Stimulated activated CD8-positive, alpha-beta memory T cell treated with anti-CD3 and anti-CD28 coated beads, Interleukin-4, amount 100 ng/mL, for 4 hours (primary cell): ENCODE measurements at places on chromosomes 12 and 14.

DNA sequence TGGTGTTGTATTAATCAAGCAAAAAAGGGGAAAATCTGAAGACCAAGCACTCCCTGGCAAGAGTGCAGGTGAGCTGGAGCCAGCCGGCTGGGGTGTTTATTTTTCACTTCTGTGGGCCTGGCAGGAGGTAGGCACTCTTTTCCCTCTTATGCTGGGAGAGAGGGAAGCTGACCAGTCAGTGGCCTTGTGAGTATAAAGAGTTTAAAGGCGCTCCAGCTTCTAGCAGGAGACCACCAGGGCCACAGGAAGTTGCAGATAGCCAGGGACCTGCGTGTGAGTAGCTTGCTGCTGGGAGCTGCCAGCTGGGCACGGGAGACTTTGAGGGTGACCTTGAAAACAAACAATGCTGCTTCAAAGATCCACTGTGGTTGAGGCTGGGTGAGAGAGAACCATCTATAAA, 217.4 kb upstream of the PWP1 start:
- DNase-seq: no peak

GRCh38 chr14:99554757-99555531, 49.1 kb downstream of the CCDC85C start:
- DNase-seq: no peak

GRCh38 chr14:100888789-100889315, 14.7 kb downstream of the RTL1 start:
- DNase-seq: no peak

- no peak for DNase-seq
Observed at GRCh38 chr12:26466726-26467125, 271.4 kb downstream of the SSPN start.

DNA sequence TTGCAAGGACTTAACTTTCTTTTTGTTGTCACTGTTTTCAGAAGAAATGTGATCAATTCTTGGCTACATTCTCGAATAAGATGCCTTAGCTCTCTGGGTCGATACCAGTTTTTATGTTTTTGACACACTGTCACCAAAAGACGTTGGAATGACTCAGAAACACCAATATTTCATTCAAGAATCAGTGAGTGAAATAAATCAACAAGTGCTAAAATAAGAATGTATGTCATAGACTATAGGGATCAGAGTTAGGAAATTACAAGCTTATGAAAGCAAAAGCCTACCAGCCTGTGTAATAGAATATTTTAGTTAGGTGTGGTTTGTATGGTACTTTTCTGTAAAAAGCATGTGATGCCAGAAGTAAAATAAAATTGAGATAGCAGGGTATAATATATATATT, 17.8 kb downstream of the PPHLN1 start:
- no peak for DNase-seq

DNA sequence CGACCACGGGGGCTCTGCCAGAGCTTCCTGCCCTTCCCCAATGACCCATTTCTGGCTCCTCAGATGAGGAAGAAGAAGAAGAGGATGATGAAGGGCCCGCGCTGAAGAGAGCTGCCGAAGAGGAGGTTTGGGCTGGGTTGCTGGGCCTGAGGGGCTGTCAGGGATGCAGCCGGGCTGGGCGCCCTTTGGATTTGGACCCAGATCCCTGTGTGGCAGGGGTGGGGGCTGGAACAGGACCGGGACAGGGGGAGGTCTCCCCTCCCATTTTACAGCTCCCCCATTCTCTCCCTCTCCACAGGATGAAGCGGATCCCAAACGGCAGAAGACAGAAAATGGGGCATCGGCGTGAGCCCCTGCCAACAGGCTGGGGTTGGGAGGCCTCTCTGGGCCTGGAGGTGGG, 2.2 kb upstream of the LAG3 start:
- DNase-seq: no peak

DNA sequence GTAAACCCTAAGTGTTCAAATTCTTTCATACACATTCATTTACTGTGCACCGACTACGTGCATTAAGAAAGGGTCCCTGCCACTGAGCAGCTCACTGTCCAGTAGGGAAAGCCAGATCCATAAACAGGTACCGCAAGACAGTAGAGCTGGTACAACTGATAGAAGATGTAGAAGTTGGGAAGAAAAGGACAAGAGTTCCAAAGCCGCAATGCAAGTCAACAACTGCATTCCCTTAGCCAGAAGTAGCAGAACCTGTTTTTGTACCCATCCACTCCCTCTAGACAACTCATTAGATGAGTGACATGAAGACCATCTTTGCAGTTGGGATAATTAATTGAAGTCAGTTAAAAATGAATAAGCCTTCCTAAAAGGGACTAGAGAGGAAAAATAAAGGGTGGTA, 1.3 kb downstream of the SENP1 start:
- no peak for DNase-seq

- no peak for DNase-seq
Observed at GRCh38 chr12:57029457-57029856, 13.1 kb upstream of the TAC3 start.

GRCh38 chr12:68236421-68237059, 10.9 kb upstream of the IL26 start:
- DNase-seq: no peak

GRCh38 chr12:100715976-100716944, 78.3 kb upstream of the ANO4 start:
- no peak for DNase-seq

- no peak for DNase-seq
Observed at GRCh38 chr14:76055330-76055729, 69.8 kb downstream of the IFT43 start.

GRCh38 chr12:122481861-122482260, 18.9 kb downstream of the ZCCHC8 start:
- no peak for DNase-seq

DNA sequence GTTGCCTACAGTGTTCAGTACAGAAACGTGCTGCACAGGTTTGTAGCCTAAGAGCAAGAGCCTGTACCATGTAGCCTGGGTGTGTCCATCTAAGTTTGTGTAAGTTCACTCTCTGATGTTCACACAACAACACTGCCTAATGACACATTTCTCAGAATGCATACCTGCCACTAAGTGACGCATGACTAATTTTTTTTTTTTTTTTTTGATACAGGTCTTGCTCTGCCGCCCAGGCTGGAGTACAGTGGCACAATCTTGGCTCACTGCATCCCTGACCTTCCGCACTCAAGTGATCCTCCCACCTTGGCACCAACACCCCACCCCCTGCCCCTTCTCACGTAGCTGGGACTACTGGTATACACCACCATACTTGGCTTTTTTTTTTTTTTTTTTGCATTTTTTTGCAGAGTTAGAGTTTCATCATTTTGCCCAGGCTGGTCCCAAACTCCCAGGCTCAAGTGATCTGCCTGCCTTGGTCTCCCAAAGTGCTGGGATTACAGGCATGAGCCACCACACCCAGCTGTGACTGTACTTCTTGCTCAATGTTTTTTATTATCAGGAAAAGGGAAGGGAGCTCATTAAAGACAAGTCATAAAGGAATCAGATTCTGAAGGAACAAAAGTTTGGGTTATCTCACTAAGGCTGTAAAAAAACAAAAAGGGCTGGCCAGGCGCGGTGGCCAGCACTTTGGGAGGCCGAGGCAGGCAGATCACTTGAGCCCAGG, 10.0 kb upstream of the CDC42BPB start:
- DNase-seq: no peak

- no peak for DNase-seq
Observed at GRCh38 chr14:32657081-32657480, 281.6 kb upstream of the NPAS3 start.

GRCh38 chr12:65539023-65539422, 260.5 kb downstream of the MSRB3 start:
- no peak for DNase-seq
